ENCODE measurements at places on chromosomes 4 and X. TPM values are rescaled to one million over a fixed set of nuclear protein-coding genes. Genes with fewer than 3 reads are reported as not detected.
A peak's percentile ranks its signal among the peaks of the same experiment; 100 is the strongest.

TMSB15C gene
- 5.1 TPM for total RNA-seq

GRCh38 chr4:150150629-150151062 is 72.4 kb downstream of the DCLK2 start:
- H3K27me3 ChIP-seq, result peaks cover 5% of the 10 kb centered on the region
- H3K36me3 ChIP-seq, result no peaks in the 10 kb centered on the region
- ATAC-seq, result no peak
- no peak overlapping the region for H3K27ac ChIP-seq
- no peak overlapping the region for H3K4me3 ChIP-seq

DNA sequence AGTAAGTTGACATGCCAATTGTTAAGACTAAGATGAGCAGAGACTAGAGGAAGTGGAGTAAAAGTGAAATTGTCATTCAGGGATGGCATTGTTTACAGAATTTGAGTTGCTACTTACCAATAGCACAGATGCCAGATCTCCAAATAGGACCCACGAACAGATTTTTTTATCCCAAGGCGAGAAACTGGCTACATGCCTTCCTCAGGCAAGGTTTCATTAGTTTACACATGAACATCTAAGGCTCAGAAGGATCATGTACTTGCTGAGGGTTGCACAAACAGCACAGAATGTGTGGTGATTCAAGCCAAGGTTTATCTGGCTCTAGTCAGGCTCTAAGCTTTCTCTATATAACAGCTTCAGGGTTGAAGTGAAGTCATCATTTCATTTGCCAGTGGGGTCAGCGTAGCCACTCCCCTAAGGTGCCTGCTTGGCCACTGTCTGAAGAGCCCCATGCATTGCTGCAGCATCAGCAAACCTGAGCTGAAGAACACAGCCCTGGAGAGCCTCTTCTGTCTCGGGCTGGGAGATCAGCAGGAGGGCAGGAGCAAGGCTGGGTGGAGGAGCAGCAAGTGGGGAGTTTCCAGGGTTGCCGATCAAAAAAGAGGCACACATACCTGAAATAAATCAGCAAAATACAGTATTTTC is 193.0 kb upstream of the LCORL start:
- H3K36me3 ChIP-seq, result no peaks in the 10 kb centered on the region
- no peaks in the 10 kb centered on the region for H3K4me1 ChIP-seq
- ATAC-seq, result no peak
- no peak overlapping the region for H3K27ac ChIP-seq
- H3K27me3 ChIP-seq, result peaks cover 13% of the 10 kb centered on the region

- no peak overlapping the region for H3K27ac ChIP-seq
- no peak for ATAC-seq
- peaks cover 51% of the 10 kb centered on the region for H3K27me3 ChIP-seq
Observed at GRCh38 chr4:165151734-165152133, 39.1 kb upstream of the TMEM192 start.

- no peak for ATAC-seq
- H3K27ac ChIP-seq, result no peak overlapping the region
- H3K4me3 ChIP-seq, result no peak overlapping the region
- H3K4me1 ChIP-seq, result peaks cover 17% of the 10 kb centered on the region
- no peaks in the 10 kb centered on the region for H3K27me3 ChIP-seq
- H3K36me3 ChIP-seq, result no peaks in the 10 kb centered on the region
Observed at GRCh38 chr4:143363332-143363731, 26.7 kb downstream of the GAB1 start.

GRCh38 chr4:139458543-139458942 is 4.6 kb downstream of the RAB33B start:
- H3K27ac ChIP-seq, result no peak overlapping the region
- ATAC-seq, result no peak
- peaks cover 28% of the 10 kb centered on the region for H3K36me3 ChIP-seq
- H3K4me1 ChIP-seq, result peaks cover 25% of the 10 kb centered on the region
- H3K27me3 ChIP-seq, result no peaks in the 10 kb centered on the region
- peak overlapping the region; percentile 0 for H3K4me3 ChIP-seq

DNA sequence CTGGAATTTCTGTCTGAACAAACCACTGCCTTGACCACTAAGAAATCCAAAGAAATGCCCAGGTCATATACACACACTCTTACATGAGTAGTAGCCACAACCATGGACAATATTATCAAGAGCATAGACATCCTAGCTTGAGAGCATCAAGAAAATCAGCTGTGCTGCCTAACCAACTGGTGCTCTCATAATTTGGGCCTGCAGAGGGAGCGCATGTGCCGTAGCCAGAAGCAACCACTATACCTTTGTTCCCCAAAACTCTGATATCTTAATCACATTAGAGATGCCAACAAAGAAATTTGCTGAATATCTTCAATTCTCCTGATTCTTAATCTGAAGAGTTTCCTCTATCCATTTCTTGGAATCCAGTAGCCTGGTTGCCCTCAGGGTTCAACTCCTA is 163.6 kb downstream of the ZNF674 start:
- no peak overlapping the region for H3K27ac ChIP-seq
- ATAC-seq, result no peak
- H3K27me3 ChIP-seq, result no peaks in the 10 kb centered on the region
- no peak overlapping the region for H3K4me3 ChIP-seq

MAB21L2 gene
- total RNA-seq, result not detected

DNA sequence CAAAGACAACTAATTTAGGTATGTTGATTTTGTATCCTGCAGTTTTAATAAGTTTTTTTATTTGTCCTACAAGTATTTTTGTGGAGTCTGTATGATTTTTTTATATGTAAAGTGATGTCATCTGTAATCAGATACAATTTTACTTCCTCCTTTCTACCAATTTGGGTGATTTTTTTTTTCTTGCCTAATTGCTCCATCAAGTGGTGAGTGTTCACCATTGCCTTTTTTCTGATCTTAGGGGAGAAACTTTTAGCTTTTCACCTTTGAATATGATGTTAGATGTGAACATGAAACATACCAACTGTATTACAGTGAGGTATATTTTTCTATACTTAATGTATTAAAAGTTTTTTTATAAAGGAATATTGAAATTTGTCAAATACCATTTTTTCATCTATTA is 362.3 kb downstream of the PABPC4L start:
- no peak for ATAC-seq
- H3K36me3 ChIP-seq, result no peaks in the 10 kb centered on the region
- no peaks in the 10 kb centered on the region for H3K4me1 ChIP-seq

SCOC gene
- 28.5 TPM for total RNA-seq

MAGEA4 gene
- not detected for total RNA-seq

KCNE5 gene
- total RNA-seq, result 0.19 TPM

GRCh38 chr4:187128222-187128621 is 404.6 kb upstream of the FAT1 start:
- H3K4me1 ChIP-seq, result no peaks in the 10 kb centered on the region
- H3K36me3 ChIP-seq, result no peaks in the 10 kb centered on the region
- no peak for ATAC-seq
- no peak overlapping the region for H3K4me3 ChIP-seq
- no peak overlapping the region for H3K27ac ChIP-seq

FHDC1 gene
- 0.48 TPM for total RNA-seq

DNA sequence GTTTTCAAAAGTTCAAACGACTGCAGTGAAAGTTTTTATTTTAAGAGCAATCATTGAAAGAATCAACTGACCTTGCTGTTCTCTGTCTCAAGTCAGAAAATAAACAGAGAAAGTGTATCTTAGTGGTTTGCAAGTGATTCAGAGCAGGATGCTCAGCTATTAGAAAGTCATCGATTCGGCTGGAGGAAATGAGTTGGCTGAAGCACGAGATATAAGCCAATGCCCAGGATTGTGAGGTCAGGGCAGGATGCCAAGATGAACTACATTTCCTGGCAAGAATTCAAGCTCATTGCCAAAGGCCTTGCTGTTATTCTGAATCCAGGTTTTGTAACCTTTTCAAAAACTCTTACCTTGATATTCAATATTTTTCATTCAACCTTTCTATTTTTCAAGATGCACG is 541.4 kb upstream of the BOD1L1 start:
- H3K27ac ChIP-seq, result no peak overlapping the region
- no peaks in the 10 kb centered on the region for H3K36me3 ChIP-seq
- no peaks in the 10 kb centered on the region for H3K4me1 ChIP-seq
- no peak overlapping the region for H3K4me3 ChIP-seq
- no peak for ATAC-seq

GRCh38 chr4:95910749-95911148 is 70.9 kb downstream of the PDHA2 start:
- H3K27me3 ChIP-seq, result peaks cover 4% of the 10 kb centered on the region
- no peak overlapping the region for H3K4me3 ChIP-seq
- no peaks in the 10 kb centered on the region for H3K4me1 ChIP-seq
- H3K36me3 ChIP-seq, result no peaks in the 10 kb centered on the region
- no peak for ATAC-seq

Data from activated T-helper 17 cell treated with anti-CD3 and anti-CD28 coated beads, Interleukin-2, amount 50 U/mL, for 72 hours (primary cell).